ENCODE measurements at places on chromosomes 16 and 17. TPM values are rescaled to one million over a fixed set of nuclear protein-coding genes. Genes with fewer than 3 reads are reported as not detected.

GRCh38 chr16:89811321-89811720, 5.1 kb downstream of the FANCA start:
- DNase-seq = no peak
- no peaks in the 10 kb centered on the region for H3K4me1 ChIP-seq
- H3K27ac ChIP-seq = no peak overlapping the region
- peaks cover 28% of the 10 kb centered on the region for H3K36me3 ChIP-seq
- no peaks in the 10 kb centered on the region for H3K27me3 ChIP-seq

MMP25 gene
- polyA plus RNA-seq = 7.7 TPM

CNGB1 gene
- polyA plus RNA-seq = not detected

DNA sequence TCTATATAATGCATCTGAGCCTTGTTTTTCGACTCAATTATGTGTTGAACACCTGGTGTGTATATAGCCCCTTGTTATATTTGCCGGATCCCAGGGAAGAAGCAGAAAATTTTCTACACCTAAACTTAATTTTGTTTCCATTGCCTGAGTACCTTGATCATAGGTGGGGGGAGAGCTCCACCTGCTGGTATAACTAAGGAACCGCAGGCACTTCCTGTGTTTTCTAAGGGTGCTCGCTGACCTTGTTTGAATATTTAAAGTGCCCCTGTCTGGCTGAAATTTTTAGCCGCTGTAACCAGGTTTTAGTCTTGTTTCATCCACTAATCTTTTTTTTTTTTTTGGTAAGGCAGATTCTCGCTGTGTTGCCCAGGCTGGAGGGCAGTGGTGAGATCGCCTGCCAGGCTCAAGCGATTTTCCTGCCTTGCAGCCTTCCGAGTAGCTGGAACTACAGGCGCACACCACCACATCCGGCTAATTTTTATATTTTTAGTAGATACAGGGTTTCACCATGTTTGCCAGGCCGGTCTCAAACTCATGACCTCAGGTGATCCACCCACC, 6.5 kb upstream of the NUBP1 start:
- no peaks in the 10 kb centered on the region for H3K36me3 ChIP-seq
- H3K4me1 ChIP-seq = no peaks in the 10 kb centered on the region
- H3K27ac ChIP-seq = no peak overlapping the region
- H3K4me3 ChIP-seq = no peak overlapping the region
- H3K27me3 ChIP-seq = no peaks in the 10 kb centered on the region

ARHGAP23 gene
- 21.4 TPM for polyA plus RNA-seq

GRCh38 chr16:73275024-73275423, 227.1 kb upstream of the ZFHX3 start:
- no peak overlapping the region for H3K27ac ChIP-seq
- H3K36me3 ChIP-seq = no peaks in the 10 kb centered on the region
- DNase-seq = no peak
- no peaks in the 10 kb centered on the region for H3K27me3 ChIP-seq
- no peak overlapping the region for H3K4me3 ChIP-seq
- H3K4me1 ChIP-seq = no peaks in the 10 kb centered on the region

KRT28 gene
- polyA plus RNA-seq = not detected

GRCh38 chr16:49458656-49459445, 85.2 kb downstream of the C16orf78 start:
- no peaks in the 10 kb centered on the region for H3K27me3 ChIP-seq
- no peak overlapping the region for H3K4me3 ChIP-seq
- H3K36me3 ChIP-seq = no peaks in the 10 kb centered on the region
- no peak overlapping the region for H3K27ac ChIP-seq
